ENCODE measurements at places on chromosomes 13 and 19.

DNA sequence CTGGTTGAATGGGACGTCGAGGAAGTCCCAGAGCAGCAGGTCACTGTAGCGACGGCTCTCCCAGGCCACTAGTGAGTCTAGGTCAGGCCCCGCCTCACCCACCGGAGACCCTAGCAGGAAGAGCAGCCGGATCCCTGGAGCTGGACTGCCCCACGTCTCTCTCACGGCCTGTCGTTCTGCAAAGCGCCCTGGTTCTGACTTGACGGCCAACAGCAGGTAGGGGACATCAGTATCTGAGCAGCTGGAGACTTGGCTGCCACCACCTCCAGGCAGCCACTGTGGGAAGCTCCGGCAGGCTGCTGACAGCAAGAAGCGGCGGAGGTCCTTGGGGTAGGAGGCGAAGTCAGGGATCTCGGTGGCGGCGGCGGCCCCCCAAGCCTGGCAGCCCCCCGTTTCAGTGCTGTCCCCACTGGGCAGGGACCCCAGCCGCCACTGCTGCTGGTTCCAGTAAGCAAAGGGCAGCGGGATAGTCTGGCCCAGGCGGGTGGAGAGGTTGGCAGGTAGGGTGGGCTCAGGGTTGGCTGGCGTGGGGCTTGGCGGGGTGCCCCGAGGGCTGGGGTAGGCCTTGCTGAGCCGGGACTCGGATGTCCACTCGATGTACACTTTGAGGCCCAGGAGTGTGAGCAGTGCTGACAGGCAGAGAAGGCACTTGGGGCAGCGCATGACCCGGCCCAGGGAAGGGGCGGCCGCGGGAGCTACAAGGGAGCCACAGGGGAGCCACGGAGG, 895 bp downstream of the B3GNT8 start:
- DNase-seq, result no peak

GRCh38 chr13:44112700-44113329, 233.1 kb downstream of the LACC1 start:
- DNase-seq, result no peak

DNA sequence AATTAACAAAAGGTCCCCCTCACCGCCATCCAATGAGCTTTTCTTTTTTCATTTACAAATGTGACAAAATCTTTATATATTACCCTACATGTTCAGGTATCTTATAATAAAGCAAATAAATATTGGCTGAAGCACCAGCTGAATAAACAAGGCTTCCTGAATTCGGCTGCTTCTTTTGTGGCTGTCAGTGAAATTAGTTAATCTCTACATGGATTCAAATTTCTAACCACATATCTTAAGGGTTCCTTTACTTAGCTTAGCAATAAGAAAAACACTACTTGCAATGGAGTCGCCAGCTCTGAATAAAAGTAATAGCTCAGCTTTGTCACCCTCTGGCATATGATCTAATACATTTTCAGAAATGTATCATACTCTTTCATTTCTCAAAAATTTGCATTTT, 104.3 kb downstream of the CCNA1 start:
- no peak for DNase-seq

GRCh38 chr13:76533251-76533650, 353.0 kb downstream of the KCTD12 start:
- no peak for DNase-seq

- DNase-seq, result no peak
Observed at GRCh38 chr19:41265395-41266153, 1.4 kb downstream of the HNRNPUL1 start.

GRCh38 chr19:45764475-45764874, 4.6 kb downstream of the SIX5 start:
- DNase-seq, result no peak

- DNase-seq, result no peak
Observed at GRCh38 chr13:66780814-66781213, 449.3 kb downstream of the PCDH9 start.

DNA sequence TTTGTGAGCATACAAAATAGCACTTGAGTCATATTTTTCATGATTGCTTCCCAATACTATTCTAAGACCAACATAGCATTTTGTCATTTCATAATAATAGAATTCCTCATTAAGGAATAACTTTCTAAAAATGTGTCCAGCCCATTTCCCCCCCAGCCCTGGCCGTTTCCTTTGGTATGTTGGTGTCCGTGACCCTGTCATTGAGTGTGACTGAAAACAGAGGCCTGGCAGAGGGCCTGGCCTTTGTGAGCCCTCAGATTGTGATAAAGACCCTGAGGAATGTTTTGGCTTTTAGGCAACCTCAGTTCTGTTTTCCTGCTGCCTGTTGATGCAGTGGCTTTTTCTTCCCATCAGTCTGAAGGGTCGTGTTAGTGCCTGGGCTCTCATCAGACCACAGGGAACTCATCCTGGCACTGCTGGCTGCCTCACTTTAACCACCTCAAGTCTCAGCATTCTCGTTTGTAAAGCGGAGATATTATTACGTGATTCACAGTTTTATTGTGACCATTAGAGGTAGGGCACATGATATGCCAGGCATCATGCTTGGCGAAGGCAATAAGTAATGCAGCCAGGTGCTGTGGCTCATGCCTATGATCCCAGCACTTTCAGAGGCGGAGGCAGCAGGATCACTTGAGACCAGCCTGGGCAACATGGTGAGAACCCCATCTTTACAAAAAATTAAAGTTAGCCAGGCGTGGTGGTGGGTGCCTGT, 13.8 kb downstream of the SPINT2 start:
- no peak for DNase-seq

- DNase-seq, result no peak
Observed at GRCh38 chr19:50199259-50199555, 4.2 kb upstream of the MYH14 start.

DNA sequence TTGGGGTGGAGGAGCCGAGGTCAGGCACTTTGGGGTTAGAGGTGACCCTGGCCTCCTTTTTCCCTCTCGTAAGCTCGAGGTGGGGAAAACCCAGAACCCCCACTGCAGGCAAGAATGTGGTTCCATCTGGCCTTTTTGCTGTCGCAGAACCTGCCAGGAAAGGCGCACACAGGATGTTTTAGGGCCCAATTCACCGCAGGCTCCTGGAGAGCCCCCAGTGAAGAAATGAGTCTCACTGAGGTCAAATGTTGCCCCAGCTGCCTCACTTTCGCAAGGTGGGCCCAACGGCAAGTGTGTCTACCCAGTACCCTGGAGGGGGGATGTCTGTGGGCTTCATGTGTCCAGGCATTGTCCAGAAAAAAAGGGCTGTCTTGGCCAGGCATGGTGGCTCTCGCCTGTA, 61.8 kb downstream of the PEX11G start:
- peak; percentile 6 for DNase-seq

GRCh38 chr13:109010912-109011311, 381.5 kb downstream of the MYO16 start:
- no peak for DNase-seq

GRCh38 chr13:48749699-48750473, 96.2 kb downstream of the CYSLTR2 start:
- DNase-seq, result peak; percentile 17

- no peak for DNase-seq
Observed at GRCh38 chr19:42051166-42052115, 18.6 kb downstream of the GRIK5 start.

- DNase-seq, result no peak
Observed at GRCh38 chr13:91375116-91375729, 23.2 kb upstream of the GPC5 start.

GRCh38 chr13:47129461-47129860, 232.6 kb upstream of the HTR2A start:
- DNase-seq, result no peak

- no peak for DNase-seq
Observed at GRCh38 chr13:26855071-26855470, 94.5 kb upstream of the GPR12 start.

DNA sequence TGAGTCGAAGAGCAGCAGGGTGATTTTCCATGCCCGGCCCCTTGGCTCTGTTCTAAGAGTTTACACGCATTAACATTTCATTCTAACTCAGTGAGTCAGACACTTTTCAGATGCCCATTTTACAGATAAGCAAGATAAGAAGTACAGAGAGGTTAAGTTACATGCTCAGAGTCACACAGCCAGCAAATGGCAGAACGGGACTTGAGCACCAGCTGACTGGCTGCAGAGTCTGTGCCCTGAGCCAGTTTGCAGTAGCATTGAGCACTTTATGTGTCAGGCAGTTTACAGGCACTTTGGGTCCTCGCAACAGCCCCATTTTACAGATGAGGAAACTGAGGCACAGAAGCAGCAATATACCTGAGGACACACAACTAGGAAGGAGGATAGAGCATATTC, 19.0 kb downstream of the CCDC8 start:
- DNase-seq, result no peak

GRCh38 chr19:12872941-12873890, 8.0 kb downstream of the DNASE2 start:
- DNase-seq, result no peak

DNA sequence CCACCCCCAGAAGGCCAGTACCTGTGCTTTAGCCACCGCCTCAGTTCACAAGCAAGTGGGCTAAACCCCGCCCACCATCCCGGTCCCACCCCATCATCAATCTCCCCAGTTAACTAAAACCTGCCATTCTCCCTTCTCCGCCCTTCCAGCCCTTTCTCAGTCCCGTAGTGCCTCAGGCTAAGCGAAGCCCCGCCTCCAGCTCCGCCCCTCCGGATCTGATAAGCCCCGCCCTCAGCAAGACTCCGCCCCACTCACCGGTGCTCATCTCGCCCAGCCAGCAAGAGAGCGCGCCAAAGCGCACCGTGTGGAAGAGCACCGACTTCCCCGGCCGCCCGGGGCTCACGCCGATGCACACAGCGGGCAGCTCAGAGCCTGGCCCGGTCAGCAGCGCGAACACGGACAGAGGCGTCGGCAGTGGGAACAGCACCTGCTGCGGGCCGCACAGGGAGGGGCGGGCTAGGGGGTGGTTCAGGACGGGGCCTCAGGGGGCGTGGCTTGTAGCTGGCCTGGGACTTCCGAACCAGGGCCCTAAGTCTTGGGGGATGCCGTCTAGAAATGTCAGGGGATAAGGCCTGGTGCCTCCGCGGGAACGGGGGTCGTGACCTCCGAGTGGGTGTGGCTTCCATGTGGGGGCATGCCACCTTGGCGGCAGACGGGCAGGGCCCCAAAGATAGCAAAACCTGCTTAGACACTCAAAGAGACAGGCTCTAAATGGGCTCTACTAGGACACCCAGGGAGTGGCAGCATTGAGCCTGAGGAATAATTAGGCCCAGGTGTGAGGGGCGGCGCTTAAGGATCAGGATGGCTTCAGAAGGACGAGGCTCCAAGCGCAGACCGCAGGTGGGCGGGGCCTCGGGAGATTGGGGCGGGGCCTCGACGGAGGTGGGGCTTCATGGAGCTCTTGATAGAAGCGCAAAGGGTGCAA, 21.4 kb downstream of the MAP4K1 start:
- DNase-seq, result no peak

DNA sequence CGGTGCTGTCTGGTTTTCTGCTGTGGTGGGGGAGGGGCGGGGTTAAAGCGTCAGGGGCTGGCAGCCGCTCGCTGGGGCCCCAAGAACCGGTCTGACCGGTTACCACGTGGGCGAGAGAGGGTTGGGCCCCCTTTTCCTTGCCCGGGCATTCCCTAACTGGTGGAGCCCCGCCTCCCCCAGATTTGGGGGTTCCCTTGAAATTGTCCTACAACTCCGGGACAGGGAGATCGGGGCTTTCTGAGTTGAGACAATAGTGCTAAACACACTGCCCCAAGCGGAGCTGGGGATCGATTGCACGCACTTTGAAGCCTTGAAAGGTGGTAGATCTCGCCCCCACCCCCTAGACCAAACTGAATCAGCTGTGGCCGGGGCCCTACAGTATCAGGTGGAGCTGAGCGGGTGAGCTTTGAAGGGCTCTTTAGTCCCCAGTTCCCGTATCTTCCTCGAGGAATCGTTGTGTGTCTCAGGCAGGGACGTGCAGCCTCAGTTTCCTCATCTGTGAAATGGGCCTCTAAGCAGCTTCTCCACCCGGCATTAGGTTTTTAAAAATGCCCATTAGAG, 4.8 kb downstream of the IER2 start:
- peak; percentile 38 for DNase-seq

DNA sequence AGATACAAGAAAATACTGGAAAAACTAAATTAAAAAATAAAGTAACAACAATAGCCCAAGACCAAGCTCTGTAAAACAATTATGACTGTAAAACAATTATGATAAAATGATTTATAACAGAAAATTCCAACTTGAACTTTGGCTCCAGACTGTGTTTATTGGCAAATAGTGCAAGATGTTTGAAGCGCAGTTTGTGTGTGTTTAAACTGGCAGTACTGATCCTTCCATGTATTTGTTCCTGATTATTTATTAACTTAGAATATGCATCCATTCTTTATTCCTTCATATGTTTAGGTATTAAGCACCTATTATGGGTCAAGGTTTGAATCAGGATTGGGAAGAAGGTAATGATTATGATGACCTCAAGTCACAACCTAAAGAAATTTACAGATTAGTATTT, 37.8 kb downstream of the ZNF582 start:
- no peak for DNase-seq

DNA sequence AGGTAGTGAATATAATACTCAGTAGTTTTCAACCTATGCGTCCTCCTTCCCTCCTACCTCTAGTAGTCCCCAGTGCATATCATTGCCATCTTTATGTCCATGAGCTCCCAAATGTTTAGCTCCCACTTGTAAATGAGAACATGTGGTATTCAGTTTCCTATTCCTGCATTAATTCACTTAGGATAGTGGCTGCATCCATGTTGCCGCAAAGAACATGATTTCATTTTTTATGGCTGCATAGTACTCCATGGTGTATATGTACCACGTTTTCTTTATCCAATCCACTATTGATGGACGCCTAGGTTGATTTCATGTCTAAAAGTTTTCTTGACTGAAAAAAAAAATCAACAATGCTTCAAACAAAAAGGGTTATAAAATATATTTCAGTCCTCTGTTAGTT, 303.4 kb upstream of the SGCG start:
- DNase-seq, result no peak

- DNase-seq, result no peak
Observed at GRCh38 chr19:27652796-27653195, 1560.2 kb downstream of the UQCRFS1 start.

DNA sequence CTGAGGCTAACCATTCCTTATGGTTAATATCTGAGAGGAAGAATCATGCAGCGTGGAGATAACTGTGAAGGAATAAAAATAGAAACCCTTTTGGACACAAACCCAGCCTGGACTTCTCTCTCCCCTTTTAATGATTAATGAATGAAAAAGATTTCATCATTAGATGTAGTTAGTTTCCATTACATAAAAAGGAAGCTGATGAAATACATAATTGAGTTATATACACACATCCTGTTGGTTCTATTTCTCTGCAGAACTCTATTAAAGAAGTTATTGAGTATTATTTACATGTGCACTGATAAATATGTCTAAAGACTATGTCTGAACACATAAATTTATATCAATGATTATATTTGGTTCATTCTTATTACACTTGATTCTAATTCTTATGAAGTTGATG, 465.3 kb downstream of the GPC5 start:
- no peak for DNase-seq

DNA sequence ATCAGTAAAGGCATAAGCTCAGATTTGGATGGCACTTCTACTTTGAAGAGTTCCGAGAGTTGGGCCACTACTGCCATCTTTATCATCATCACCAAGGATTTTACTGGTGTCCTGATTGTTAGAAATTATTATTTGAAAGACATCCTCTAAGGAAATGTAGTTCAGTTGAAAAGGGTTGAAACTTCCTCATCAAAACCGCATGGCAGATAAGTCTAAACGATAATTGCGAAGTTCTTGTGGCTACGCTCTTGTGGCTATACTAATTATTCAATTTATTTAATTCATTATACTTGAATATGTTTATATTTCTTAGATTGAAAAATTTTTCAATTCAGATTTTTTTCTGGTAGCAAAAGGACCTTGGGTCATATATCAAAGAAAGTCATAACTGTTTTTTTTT, 22.4 kb downstream of the TNFRSF19 start:
- no peak for DNase-seq

All from activated T-helper 1 cell treated with anti-CD3 and anti-CD28 coated beads, Interleukin-2, amount 50 U/mL, for 16 hours (primary cell).